ENCODE measurements at places on chromosomes 11 and 22.

DNA sequence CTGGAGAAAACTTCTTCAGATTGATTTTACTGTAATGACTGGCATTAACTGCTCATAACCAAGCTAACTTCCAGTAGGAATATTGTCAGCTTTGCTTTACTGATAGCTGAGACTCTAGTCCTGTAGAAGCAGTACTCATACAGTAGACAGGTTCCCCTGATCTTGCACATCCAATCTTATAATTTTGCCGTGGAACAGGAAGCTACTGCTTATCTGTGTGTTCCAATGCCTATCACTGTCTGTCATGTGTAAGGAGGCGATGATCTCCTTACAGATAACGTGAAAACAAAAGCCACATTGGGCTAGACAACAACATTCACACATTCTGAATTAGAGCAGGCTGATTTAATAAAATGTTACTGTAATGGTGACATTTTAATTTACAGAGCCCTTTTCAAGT, 13.2 kb downstream of the HSD17B12 start:
- no peak for DNase-seq

- no peak for DNase-seq
Observed at GRCh38 chr11:62399878-62400266, 19.0 kb upstream of the SCGB1A1 start.

GRCh38 chr11:69217276-69218105, 61.8 kb downstream of the SMIM38 start:
- DNase-seq = peak; percentile 42

GRCh38 chr11:93498641-93499040, 44.5 kb downstream of the SMCO4 start:
- peak; percentile 89 for DNase-seq

GRCh38 chr11:42521994-42522393, 789.8 kb upstream of the API5 start:
- DNase-seq = peak; percentile 57

DNA sequence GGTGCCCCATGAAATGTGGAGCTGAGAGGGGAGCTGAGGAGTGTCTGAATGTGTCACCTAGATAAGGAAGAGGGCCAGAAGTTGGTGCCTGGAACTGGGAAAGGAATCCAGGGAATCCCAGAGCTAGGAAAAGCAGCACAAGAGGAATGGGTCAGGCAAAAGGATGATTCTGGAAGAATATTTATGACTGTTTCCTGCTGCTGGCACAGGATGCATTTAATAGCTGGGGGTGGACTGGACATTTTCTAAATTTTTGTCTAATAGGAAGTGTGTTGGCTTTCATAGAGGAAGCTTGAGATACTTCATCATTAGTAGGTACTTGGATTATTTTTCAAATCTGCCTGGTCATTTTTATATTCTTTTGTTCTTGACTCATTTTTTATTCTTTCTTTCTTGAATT, 17.4 kb upstream of the MRGPRX2 start:
- no peak for DNase-seq

DNA sequence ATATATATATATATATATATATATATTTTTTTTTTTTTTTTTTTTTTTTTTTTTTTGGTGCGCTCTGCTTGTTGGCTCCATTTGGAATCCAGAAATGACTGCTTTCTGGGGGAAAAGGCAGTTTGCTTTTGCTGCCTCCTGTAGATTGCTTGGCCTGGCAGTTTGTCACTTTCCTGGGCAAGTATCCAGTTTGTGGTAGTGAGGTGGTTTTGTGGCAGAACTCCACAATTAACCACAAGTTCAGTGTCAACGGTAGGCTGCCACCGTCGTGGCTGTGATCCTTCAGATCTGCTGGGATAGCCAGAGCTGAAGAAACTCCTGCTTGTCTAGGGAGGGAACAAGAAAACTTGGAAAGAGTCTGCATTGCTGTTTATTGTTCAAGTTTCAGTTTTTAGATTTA, 5.0 kb upstream of the PDE3B start:
- DNase-seq = no peak

- DNase-seq = no peak
Observed at GRCh38 chr11:110251836-110252235, 44.6 kb downstream of the RDX start.

GRCh38 chr22:22698263-22698750, 53.9 kb downstream of the GGTLC2 start:
- DNase-seq = peak; percentile 13

DNA sequence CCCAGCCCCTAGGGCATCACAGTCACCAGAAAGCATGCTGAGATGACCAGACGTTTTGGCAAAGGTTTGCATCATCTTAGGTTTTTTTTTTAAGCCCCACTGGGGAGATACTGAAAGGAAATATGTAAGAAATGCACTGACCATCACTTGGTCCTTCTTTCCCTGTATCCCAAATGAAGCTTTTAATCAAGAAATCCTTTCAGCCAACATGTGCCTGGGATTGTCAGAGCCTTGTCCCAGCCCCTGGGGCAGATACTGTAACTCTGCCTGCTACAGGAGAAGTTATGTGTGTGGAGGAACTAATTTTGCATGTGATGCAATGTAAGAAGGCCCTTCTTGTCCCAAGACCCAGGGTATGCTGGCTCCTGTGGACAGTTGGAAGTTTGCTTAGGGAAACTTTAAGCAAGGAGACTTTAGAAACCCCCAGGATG, 65.6 kb downstream of the PPFIBP2 start:
- DNase-seq = no peak

GRCh38 chr11:70424765-70425344, 26.5 kb downstream of the CTTN start:
- no peak for DNase-seq

- DNase-seq = no peak
Observed at GRCh38 chr11:126748100-126748791, 252.3 kb downstream of the KIRREL3 start.

DNA sequence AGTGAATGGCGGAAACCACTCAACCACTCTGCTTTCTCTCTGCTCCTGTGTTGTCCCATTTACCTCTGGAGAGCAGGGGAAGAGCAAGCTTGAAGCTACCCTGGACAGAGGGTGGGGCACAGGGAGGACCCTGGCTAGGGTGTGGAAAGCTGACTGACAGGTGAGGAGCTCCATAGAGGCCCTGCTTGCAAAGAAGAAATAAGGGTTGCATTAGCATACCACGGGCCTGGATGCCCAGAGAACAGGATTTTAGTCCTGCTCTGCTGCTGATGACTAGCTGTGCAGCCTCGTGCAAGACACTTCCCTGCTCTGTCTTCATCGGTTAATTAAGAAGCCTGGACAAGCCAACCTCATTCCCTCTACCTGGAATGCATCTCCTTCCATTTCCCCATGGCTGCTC, 135.0 kb downstream of the BUD13 start:
- peak; percentile 44 for DNase-seq

GRCh38 chr11:77371646-77372045, 70.2 kb upstream of the GDPD4 start:
- no peak for DNase-seq

GRCh38 chr11:2194877-2195755, 23.5 kb upstream of the TH start:
- peak; percentile 82 for DNase-seq

DNA sequence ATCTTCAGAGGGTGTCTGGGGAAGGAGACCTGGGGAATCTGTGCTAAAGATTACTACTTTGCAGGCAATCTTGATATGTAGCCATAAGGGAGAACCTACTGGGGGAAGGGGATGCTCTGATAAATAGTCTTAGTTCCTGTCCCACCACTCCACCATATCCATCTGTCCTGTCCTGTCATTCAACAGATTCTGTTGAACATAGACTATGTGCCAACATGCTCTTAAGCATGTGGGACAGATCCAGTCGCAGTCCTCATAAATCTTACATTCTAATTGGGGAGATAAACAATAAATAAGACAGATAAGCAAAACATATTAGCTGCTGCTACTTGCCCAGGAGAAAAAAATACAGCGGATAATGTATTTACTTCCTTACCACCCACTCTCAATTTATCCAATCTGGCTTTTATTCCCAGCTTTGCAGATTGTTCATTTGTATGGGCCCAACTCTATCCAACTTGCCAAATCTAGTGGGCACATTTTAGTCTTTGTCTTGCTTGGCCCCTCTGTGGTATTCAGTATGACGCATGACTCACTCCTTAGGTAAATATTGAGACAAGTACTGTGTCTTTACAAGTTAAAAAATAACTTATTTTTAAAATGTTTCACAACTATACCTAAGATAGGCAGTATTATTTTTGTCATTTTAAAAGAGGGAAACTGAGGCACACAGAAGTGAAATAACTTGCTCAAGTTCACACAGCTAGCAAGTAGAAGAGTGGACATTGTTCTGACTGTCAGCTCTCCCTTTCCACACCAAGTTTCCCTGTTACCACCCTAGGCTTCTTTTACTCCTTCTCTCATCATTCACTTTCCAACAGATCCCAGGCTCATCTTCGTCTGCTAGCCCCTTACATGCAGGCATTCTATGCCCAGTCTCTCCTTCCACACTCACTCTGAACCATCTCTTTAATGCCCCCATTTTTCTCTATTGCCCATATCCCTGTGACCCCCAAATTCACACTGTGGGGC, 133.6 kb upstream of the SESN3 start:
- no peak for DNase-seq

DNA sequence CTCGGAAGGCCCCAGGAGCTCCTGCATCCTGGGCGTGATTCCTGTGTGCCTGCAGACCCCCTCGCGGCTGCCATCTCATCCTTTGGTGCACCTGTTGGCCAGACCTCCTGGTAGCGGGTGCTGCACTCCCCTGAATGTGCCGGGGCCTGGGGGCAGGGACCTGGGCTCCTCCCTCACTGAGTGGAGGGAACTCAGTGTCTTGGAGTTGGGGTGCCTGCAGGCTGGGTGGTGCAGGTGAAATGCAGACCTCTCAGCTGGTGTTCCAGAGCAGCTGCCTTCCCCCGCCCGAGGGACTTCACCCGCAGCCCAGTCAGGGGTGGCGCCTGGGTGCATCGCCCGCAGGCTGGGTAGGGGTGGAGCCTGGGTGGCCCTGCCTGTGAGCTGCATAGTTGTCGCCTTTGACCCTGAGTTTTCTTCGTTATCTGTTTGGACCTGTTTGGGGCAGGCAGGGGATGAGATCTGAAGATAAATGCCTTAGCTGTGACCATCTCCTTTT, 31.4 kb downstream of the LRP5 start:
- DNase-seq = no peak

DNA sequence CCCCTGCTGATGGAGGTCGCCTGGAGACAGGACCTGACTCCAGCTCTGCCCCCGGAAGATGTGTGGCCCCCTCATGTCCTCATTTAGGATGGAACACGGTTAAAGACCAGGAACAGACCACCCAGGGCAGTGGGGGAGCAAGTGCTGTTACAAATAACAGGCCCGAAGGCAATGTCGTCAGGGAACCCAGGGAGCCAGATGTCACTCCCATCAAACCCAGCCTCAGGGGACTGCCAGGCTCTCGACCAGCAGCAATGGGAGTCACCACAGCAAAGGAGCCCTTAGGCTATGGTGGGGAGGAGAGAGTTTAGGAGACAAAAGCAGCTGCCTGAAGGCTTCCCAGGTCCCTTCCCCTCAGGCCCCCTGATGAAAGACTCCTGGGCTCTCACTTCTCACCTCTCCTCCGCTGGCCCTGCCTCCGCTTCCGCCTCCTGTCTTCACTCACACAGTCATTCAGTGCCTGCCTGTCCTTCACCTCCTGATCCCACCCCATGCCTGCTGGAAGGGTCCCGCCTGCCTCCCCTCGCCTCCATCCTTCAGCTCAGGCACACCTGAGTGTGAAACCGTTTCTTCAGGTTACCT, 4.4 kb downstream of the RPS19BP1 start:
- DNase-seq = peak; percentile 84

- DNase-seq = no peak
Observed at GRCh38 chr11:117479372-117479771, 151.7 kb downstream of the CEP164 start.

GRCh38 chr11:69101115-69101791, 52.5 kb downstream of the TPCN2 start:
- DNase-seq = peak; percentile 88

GRCh38 chr11:73215191-73216134, 2.6 kb upstream of the P2RY2 start:
- DNase-seq = no peak

GRCh38 chr11:109512680-109513079, 90.7 kb downstream of the C11orf87 start:
- no peak for DNase-seq

DNA sequence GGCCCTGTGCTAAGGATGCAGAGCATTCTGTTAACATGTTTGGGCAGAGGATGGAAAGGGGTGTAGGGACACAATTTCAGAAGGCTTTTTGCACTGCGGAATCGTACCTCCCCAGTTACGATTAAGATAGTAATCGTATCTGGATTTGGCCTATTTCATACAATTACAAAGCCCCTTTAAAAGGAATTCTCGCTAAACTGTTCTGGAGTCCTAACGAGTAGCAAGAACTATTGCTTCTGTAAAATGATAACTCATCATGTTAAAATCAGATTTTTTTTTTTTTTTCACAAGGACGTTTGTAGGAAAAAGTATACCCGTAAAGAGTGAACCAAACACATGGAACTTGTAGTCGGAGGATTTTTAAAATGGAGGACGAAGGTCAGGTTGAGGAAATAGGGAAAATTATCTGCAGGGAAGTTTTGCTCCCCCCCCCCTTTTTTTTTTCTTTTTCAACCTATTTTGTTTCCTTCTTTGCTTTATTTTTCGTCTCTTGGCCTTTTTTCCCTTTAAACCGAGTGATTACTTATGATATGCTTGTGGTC, 934 bp downstream of the HSD17B12 start:
- DNase-seq = no peak

DNA sequence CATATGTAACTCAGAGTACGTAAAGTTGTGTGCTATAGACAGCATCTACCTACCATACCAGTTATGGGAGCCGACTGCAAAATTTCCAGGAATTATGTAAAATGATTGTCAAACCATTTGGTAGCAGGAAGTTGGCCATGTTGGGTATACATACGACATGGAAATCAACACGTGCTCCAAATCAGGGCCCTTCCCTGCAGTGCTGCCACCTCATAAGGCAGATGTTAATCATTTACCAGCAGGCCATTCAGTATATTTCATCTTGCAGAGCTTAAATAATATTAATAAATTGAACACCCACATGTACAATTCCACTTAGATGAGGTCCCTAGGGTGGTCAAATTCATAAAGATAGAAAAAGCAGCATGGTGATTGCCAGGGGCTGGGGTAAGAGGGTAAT, 9.8 kb downstream of the MS4A18 start:
- no peak for DNase-seq

- DNase-seq = no peak
Observed at GRCh38 chr11:82979824-82980223, 78.3 kb downstream of the DDIAS start.

DNA sequence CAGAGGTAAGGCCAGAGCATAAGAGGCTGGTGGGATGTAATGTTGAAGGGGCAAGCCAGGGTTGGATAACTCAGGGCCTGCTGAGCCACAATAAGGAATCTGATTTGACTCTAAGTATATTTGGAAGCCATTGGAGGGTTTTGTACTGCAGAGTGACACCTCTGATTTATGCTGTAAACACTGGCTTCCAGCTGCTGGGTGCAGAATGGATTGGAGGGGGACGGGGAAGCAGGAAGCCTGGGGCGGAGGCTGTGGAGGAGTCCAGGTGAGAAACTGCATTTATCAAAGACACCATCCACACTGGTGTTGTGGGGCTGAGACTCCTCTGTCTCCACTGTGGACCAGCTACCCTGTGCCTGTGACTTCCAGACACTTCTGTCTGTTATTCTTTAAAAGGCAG, 26.8 kb downstream of the MIAT start:
- DNase-seq = no peak

All from islet precursor cell (in vitro differentiated cells).